ENCODE measurements at places on chromosomes 4 and X.

DNA sequence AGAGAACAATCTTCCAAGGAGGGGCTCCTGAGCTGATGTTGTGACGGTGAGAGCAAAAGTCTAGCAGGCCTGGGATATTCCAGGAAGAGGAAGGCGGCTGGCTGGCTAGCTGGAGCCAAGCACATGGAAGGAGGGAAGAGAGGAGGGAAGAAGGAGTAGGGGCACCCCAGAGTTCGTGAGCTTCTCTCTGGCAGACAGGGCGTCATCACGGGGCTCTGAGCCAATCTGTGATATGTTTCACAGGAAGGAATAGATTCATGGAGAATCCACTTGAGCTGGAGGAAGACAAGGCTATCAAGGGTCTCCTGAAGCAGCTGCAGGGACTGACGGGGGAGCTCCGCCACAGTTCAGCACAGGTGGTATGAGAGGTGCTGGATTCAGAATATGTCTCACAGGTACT, 73.6 kb downstream of the DHRSX start:
- DNase-seq, result no peak

DNA sequence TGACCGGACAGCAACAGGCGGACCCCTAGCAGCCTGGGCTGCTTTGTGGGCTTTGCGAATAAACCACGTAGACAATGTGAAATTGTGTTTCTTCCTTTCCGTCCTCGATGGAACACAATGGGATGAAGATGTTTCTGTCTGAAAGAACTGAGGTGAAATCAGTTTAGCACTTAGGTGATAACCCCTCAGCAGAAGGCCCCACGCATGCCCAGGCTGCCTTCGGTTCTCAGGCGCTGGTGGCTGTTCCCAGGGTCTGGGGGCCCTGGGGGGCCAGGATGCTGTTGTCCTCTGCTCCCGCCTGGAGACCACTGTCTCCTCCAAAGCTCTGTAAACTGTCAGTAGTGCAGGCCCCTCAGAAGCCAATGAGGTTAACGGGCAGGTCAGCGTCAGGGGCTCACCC, 73.9 kb upstream of the HGFAC start:
- DNase-seq, result no peak

DNA sequence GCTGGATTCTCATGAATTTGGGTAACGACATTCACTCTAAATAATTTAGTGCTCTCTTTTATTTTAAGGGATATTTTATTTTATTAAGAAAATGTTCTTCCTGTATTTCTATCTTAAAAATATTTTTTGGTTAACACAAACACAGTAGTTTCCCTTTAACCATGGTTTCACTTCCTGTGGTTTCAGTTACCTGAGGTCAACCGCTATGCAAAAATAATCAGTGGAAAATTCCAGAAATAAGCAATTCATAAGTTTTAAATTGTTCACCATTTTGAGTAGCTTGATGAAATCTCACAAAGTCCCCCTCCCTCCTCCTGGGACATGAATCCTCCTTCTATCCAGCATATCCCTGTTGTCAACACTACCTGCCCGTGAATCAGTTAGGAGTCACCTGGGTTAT, 71.4 kb downstream of the GBA3 start:
- DNase-seq, result no peak

GRCh38 chr4:40190019-40190418, 6.8 kb upstream of the RHOH start:
- peak; percentile 81 for DNase-seq

- DNase-seq, result peak; percentile 41
Observed at GRCh38 chr4:175386776-175387507, 425.1 kb downstream of the GPM6A start.

- DNase-seq, result no peak
Observed at GRCh38 chrX:97126020-97126419, 242.3 kb downstream of the RPA4 start.

DNA sequence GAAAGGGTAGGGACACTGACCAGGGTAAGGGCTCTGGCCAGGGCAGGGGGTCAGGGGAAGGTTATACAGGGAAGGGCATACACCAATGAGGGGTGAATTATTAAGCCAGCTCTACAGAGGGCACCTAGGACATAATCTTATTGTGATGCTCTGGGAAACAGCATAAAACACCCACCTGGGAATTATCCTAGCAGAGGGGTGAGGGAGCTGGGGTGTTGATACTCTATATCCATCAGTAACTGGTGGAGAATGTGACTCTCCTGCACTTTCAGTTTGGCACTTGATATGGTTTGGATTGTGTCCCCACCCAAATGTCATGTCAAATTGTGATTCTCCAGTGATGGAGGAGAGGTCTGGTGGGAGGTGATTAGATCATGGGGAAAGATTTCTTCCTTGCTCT, 291.2 kb downstream of the ASMT start:
- DNase-seq, result no peak

GRCh38 chr4:171308661-171309060, 504.5 kb upstream of the GALNTL6 start:
- DNase-seq, result peak; percentile 43

- peak; percentile 43 for DNase-seq
Observed at GRCh38 chrX:76148753-76149152, 24.1 kb upstream of the PBDC1 start.

DNA sequence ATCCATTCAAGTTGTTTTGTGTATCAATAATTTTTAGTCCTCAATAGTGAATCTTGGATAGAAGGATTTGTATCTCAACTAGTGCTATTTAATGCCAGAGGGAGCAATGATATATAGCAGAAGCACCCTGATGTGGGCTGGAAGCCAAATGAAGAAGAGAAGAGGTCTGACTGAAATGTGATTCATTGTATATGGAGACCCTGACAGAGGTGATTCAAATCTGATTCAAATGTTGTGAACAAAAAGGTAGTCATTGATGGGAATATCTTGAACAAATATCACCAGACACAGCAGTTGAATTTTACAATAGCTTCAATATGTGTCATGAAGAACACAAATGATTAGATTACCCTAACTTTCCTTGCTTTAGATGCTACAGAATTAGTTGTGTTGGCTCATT, 27.5 kb upstream of the SULT1B1 start:
- DNase-seq, result peak; percentile 80

GRCh38 chr4:176549161-176549865, 229.5 kb downstream of the SPCS3 start:
- no peak for DNase-seq

Data from NCI-H69 (cell line).